ENCODE measurements at places on chromosomes 12 and 14. TPM values are rescaled to one million over a fixed set of nuclear protein-coding genes. Genes with fewer than 3 reads are reported as not detected.

DNA sequence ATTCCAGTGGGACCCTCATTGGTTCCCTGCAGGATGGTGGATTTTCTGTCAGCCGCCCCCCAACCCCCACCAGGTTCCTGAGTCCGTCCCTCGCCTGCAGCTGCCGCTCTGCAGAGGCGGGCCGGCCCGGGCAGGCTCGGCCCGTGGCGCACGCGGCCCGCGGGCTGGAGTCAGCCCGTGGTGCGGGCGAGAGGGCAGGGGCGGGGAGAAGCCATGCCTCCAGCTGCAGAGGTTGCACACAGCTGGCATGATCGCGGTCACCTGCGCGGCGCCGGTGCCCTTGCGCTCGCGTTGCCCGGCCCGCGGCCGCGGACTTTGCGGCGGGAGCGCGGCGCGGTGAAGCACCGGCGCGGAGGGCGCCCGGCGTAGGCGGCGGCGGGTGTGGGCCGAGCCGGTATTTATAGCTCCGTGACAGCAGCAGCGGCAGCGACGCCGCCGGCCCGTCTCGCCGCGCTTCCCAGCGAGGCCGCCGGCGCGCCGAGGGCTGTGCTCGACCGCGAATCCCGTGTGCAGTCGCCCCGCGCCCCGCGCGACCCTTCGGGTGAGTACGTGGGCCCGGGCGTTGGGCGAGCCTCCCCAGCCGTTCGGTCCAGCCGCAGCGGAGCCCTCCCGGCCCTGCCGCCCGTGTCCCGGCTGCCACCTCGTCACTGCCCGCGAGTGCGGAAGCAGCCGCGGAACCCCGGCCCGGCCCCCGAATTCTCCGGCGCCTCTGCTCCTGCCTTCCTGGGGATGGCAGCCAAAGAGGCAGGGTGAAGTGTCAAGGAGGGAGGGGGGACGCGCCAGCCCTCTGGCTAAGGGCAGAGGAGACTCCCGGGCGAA, at the start of gene TMEM117:
Gene TMEM117, plus strand, starts transcription at position 426 of the 819 bp plus-strand sequence.
- H3K27ac ChIP-seq, result peak within 1 kb of the TSS; percentile 97
- H3K4me1 ChIP-seq, result peaks cover 28% of the 10 kb centered on the region
- DNase-seq, result peak; percentile 70
- H3K36me3 ChIP-seq, result no peaks in the 10 kb centered on the region
- no peaks in the 10 kb centered on the region for H3K27me3 ChIP-seq

DNA sequence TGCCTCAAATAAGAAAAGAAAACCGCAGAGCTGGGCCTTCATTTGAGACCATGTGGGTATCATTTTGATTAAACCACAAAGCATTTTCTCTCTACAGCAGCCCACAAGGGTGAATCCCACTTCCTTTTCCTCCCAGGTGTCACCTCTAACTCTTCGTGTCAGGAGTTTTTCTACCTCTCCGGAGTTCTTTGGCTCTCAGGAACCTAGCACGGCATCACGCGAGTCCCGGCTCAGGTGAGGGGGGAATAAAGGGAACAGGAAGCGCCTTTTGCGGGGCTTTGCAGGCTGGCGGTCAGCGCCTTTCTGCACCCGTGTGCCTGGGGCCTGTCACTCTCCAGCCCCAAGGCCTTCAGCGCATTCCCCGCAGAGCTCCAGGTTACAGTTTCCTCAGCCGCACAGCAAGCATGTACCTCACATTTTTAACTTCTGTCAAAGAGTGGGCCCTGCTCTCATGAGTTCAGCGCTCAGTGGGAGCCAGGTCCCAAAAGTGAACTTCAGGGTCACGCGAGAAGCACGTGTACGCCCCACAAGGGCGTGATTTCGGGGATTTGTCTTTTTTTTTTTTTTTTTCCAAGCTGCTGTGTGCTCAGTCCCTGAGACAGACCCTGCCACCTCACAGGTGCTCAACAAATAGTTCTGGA, 740 bp upstream of the PRPF40B start:
- DNase-seq, result peak; percentile 54
- H3K36me3 ChIP-seq, result no peaks in the 10 kb centered on the region
- H3K4me1 ChIP-seq, result peaks cover 25% of the 10 kb centered on the region
- no peaks in the 10 kb centered on the region for H3K27me3 ChIP-seq

Gene RNF34
- 258 TPM for total RNA-seq

Gene SUSD6
- total RNA-seq, result 39.0 TPM

Gene IGFBP6
- 70.5 TPM for total RNA-seq

Measured in stomach (tissue), 19 donors.